ENCODE measurements at places on chromosomes 1 and 21.

DNA sequence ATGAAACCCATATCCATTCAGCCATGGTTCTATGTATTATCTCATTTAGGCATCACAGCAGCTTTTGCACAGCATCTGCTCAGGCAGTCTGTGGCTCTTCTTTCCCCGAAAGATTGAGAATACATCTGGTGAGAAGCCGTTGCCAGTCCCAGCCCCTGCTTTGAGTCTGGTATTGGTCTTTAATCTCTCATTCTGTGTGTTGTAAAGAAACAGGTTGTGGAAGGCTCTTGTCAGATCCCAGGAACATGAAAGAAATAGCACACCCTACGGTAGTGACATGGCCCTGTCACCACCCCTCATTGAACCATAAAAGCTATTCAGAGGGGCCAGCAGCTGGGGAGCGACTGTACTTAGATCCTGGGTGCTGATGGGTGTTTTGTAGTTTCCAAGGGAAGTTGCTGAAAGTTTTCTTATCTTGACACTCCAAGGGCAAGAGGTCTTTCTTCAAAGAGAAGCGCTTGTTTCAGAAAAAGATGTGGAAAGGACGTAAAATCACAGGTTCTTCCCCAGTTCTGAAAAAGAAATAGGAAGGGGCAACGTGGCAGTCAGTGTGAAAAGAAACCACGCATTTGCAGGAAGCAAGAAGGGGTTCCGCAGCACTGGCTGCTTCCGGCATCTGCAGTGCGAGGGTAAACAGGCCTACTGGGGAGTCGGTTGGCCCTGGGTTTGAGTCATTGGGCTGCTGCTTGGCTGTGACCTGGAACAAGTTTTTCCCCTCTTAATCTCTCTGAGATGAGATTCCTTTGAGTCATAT lies 145.0 kb downstream of the DHRS3 start:
- peak; percentile 49 for DNase-seq

GRCh38 chr1:215004121-215004827 lies 78.3 kb upstream of the KCNK2 start:
- DNase-seq: no peak

DNA sequence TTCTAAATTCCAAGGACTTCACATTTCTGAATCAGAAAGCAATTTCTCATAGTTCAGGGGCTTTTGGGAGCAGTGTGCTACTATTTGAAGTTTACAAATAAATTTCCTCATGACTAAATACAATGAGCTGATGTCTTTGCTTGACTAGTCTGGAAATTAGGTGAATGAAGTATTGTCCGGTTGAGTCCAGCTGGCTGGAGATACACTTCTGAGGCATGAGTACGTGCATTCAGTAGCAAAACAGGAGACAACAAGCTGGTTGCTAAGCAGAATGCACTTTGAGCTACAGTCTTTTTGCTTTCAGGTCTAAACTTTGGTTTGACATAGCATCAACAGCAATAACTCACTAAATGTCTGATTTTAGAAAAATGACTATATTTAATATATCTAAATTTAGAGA lies 27.1 kb downstream of the ZNHIT6 start:
- no peak for DNase-seq

- DNase-seq: no peak
Measured at GRCh38 chr1:119659628-119660027, 11.6 kb upstream of the ZNF697 start.

DNA sequence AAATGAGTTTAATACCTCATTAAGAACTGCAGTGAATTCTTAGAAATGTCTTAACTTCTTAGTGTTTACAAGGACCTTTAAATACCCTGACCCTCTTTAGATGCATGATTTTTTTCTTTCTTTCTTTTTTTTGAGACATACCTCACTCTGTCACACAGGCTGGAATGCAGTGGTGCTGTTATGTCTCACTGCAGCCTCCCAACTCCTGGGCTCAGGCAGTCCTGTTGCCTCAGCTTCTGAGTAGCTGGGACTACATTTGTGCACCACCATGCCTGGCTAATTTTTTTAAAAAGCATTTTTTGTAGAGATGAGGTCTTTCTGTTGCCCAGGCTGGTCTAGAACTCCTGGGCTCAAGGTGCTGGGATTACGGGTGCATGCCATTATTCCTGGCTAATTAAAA lies 191.8 kb downstream of the RPS6KC1 start:
- DNase-seq: no peak

GRCh38 chr1:154547105-154547732 lies 11.2 kb downstream of the UBE2Q1 start:
- DNase-seq: no peak

DNA sequence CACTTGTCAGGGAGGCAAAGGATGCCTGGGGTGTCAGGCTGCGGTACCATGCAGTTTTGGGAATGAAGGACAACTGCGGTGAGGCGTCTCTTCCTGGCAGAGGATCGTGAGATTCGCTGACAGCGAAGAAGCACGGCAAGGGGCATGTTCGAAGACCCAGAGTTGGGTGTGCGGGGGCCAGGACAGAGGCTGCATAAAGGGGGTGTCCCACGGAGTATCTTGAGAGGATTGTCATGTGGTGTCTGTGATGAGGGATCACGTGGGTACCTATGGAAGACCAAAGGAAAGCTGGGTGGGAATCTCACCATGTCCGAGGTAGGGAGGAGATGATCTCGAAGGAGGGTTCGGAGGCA lies 372 bp downstream of the SLC25A44 start:
- no peak for DNase-seq

GRCh38 chr1:32623775-32624174 lies 26.6 kb downstream of the ZBTB8OS start:
- peak; percentile 10 for DNase-seq

DNA sequence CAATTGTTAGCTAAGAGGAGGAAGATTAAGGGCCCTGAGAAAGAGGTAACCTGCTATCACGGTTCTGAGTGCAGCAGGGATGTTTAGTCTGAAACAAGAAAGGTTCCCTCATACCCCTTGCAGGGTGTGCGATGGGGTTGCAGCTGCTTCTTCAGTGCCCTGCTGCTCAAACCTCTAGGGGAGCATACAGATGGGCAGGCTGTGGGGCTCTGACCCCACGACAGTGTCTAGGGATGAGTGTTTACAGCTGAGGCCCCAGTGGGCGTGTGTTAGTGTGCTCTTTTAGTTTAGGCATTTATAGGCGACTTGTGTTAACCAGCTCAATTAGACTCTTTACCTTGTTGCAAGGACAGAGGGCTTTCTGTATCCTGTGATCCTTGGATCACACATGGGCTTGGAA lies 41.3 kb upstream of the PLA2G5 start:
- DNase-seq: no peak

DNA sequence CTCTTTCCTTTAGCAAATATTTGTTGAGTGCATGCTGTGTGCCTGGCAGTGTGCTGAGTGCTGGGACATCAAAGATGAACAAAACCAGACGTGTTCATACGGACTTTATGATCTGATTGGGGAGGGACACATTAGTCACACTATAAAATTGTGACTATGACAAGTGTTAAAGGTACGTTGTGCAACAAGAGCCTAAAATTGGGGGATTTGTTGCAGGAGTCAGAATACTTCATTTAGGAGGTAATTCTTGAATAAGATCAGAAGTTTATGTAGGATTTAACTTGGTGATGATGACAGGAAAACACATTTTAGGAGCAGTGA lies 29.6 kb downstream of the B3GALT2 start:
- DNase-seq: no peak

DNA sequence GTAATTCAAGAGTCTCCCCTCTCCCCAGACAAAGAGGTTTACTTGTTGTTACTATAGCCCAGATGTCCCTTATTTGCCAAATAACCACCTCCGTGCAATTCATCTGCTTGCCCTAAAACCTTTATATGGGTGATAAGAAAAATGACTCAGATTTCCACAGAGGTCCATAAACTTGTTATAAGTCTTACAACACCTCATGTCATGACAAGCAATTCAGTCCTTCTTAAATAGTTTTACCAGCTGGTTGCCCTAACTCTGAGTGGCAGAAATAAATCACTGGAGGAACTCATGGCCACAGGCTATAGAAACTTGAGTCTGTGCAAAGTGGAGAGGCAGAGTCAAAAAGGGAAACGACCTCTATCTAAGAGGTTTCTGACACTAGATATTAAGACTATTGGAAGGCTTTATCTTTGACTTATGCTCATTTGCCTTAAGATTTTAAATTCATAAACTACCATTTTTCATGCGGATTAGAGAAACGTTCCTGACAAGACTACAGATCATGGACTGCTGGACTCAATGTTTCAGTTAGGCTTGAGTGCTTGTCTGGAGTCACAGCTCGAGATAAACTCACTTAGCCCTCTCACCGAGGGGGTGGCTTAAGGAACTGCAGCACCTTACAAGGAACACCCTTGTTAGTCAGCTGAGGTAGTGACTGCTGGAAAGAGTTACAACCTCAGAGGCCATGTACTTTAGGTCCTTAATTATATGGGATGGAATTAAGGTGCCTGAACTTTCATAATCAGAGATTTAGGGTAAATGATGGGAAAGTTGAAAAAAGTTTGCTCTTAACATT lies 662.5 kb upstream of the USP24 start:
- DNase-seq: no peak

DNA sequence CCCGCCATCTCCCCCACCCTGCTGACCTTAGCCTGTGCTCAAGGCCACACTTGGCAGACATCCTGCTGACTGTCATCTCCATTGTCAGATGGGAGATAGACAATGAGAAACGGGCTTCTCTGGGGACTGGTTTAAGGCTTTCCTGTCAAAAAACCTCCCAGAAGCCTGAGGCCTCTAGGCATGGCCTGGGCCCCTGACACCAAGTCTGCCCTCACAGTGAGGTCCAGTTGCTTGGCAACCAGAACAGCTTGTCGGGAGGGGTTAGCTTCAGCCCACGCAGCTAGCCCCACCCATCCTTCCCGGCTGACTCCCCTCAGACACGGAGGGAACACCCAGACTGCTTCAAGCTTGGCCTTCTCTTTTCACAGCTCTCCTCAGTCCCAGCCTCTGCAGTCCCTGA lies 11.0 kb downstream of the PLEKHA6 start:
- DNase-seq: no peak

DNA sequence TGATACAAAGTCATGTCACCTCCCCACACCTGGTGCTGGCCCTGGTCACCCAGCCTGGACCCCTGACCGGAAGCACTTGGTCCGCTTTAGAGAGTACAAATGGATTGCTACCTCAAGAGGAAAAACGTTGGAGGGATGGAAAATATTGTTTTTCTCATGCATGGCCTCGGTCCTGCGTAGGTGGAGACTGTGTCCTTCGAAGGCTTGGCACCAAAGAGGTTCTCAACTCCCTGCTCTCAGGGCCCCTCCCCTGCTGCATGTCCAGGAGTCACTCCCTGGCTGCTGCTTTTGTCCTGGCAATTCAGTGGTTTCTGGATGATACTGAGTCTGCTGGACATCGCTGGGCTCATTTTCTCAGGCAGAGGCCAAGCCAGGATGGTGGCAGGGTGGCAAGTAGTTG lies 529.8 kb downstream of the KIF26B start:
- no peak for DNase-seq

- DNase-seq: no peak
Measured at GRCh38 chr1:65467536-65467935, 47.1 kb downstream of the LEPR start.

DNA sequence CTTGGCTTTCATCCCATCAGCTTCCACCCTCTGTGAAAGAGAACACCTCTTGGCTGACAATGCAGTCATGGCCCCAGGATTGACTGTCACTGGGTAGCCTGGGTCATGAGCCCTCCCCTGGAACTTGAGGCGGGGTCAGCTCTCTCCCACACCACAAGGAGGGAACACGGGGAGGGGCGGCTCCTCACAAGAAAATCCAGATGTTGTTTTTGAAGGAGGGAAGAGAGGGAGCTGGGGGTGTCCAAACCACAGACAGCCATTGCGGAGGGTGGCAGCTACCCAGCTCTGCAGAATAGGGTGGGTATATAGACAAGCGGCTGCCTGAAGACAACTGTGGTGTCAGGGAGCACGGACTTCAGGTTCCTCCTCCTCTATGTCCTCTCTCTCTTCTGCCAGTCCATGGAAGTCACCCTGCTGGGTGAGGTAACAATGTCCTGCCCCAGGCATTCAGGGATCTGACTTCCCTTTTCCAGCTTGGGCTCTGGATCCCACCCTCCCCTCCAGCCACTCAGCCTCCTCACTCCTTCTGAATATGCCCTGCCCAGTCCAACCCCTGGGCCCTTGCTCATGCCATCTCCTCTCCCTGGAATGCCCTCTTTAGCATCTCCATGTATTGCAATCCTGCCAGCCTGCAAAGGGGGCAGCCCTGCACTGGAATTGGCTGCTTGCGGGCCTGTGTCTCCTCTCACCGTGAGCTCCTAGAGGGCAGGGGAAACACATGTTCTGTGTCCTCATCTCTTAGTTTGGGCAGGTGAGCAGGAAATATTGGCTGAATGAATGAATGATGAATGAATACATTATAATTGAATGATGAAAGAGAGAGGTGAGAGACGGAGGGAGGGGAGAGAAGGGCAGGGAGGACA lies 60.9 kb upstream of the RUNX3 start:
- no peak for DNase-seq

DNA sequence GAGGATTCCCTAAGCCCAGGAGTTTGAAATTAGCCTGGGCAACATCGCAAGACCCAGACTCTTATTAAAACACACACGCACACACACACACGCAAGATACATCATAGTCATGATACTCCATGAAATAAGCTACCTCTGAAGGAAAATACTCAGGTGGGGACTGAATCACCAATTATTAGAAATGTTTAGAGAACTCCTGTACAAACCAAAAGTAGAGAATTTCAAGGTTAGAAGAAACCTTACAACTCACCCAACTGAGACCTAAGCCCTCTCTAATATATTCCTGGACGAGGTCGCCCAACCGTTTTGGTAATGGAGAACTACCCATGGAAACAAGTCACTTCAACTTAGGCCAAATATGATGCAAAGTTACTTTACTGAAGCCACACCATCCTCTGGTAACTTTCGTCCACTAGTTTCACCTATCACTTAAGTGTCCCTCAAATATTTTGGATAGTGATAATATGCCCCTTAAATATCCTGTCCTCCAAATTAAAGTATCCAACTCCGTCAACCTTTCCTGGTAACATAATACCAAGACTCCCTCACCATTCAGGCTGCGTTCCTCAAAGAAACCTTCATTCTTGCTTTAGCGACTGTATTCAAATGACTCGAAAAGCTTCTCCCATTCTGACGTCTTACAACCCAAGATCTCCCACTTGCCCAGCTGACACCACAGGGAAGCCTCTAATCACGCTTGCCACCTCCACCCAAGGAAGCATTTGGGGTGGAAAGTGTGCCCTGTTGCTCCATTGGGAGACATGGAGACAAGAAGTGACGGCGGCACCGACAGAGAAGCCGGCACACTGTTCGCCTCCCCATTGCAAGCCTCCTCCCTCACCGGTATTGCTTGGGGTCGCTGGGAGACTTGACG lies 856 bp downstream of the NRDC start:
- no peak for DNase-seq

DNA sequence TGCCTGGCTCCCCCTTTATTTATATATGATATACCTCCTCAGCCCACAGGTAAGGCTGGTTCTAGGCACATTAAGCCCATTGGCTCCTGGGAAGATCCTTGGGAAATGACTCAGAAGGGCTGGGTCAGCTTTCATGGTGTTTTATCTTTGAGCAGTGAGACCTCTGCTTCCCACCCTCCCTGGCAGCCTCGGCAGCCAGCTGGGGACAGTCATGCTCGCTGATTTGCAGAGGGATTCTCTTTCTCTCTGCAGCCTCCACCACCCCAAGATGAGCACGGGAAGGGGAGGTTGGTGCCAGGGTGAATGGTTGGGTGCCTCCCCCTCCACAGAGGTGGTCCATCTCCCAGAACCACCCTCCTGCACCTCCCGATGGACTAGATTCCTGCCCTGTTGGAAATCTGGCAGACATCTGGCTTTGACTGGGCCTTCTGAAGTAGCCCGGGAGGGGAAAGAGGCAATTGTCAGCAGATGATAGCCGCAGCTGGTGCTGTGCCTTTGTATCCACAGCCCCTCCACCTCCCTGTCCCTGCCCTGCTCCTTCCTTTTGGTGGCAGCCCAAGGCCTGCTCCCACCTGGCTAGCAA lies 24.6 kb downstream of the IER5 start:
- no peak for DNase-seq

- no peak for DNase-seq
Measured at GRCh38 chr1:39970274-39970673, 15.3 kb downstream of the MFSD2A start.
